ENCODE measurements at places on chromosomes 13 and 19.

DNA sequence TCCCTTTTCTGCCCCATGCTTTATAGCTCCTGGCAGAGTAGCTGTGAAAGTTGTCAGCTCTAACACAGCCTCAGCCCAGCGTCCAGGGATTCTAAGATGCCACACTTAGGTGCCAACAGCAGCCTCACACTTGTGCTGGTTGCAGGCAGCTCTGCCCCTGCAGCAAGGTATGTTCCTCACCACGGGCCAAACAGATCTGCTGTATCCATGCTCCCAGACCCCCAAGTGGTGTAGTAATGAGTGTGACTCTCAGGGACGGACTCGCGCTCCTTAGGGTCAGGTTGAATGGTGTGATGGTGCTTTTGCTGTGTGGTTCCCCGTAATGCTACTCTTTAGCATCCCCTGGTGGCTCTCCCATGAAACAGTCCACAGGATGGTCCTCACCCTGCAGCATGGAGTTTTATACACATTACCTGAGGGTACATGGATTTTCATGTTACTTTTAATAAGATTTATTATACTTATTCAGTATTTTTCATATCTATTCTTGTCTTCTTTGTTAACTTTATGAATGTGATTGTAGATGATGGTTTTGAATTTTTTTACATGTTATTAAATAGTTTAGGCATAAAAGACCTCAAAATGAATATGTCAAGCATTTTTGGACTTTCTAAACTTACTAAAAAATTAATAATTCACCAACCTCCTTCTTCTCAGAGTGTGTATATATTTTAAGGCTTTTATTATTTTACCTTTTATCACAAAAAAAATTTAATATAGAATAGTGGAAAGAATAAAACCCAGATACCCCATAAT lies 232.5 kb downstream of the SLC7A1 start:
- peak; percentile 58 for DNase-seq

DNA sequence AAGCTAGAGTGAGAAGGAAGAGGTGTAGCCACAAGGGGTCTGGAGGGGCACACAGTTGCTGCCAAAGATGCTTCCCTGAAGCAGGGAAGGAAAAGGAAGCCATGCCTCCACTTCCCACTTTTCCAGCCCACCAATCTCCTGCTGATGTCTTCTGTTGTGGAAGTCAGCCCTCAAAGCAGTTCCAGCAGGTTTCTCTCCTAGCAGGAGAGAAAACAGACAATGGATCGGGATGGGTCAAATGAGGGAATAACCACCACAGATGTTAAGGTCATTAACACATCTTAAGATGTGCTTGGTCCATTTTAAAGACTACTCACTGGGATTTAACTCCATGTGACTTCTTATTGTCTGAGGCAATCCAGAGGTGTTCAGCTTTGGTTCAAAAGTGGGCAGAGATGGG lies 284.1 kb upstream of the SOX21 start:
- peak; percentile 64 for DNase-seq

DNA sequence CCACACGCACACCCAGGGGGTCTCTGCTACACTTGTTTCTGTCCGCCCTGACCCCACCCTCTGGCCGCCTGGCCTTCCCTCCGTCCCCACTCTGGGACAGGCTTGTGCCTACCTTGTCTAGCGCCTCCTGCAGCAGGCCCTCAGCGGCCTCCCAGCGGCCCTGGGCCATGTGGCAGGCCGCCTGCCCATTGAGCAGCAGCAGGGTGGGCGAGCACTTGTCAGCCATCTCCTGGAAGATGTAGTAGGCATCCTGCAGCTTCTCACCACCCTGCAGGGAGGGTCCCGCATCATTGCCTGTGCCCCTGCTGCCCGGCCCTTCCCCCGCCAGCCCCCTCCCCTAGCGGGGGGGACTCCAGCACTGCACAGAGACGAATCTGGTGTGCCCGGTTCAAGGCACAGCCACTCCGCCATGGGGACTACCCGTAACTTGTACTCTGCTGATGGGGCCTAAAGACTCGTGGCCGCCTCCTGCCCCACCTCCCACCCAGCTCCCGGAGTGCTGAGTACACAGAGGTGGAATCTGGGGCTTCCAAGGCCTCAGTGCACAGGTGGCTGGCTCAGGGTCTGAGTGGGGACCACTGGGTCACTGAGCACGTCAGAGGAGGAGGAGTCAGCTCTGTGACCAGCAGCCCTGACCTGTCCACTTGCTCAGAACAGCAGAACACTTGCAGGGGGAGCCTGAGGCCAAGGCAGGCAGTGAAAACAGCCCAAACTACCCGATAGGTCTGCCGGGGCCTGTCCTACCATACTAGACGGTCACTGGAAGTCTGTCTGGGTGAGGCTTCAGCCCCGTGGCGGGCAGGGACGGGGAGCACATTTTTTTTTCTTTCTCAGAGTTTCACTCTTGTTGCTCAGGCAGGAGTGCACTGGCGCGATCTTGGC lies 7.4 kb upstream of the CERS1 start:
- DNase-seq = no peak

GRCh38 chr19:18496167-18496979 lies 25.5 kb downstream of the ELL start:
- DNase-seq = no peak

DNA sequence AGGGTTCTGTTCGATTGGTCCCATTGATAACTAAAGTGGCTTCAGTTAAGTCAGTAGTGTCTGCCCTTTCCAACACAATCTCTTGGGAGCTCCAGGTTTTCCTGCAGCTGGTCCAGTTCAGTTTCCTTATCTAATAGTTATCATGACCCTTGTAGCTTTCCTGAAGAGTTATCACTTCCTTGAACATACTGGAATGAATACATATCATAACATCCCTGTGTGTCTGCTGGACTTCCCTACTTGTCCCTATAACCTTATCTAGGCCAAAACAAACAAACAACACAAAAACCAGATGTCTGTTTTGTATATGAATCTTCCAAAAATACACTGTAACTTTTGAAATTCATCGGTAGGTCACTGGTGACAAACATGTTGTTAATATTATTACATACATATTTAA lies 167.6 kb downstream of the DCT start:
- DNase-seq = no peak

DNA sequence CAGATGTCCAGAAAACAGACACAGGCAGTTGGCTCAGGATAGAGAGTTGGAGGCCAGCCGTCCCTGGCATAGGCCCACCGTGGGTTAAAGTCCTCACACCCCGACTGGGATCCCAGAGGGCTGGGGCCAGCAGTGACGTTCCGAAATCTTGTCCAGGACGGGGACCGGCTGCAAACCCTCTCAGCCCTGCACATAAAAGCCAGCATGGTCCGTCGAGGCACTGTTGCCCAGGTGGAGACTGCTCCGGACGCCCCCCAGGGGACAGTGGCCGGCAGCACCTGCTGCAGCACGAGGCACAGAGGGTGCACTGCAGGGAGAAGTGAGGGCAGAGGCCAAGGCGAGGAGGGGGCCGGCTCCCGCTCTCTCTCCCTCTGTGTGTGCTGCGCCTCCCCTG lies 4.3 kb upstream of the IFNL2 start:
- DNase-seq = peak; percentile 31

GRCh38 chr19:8096071-8096470 lies 43.5 kb downstream of the CCL25 start:
- DNase-seq = no peak

DNA sequence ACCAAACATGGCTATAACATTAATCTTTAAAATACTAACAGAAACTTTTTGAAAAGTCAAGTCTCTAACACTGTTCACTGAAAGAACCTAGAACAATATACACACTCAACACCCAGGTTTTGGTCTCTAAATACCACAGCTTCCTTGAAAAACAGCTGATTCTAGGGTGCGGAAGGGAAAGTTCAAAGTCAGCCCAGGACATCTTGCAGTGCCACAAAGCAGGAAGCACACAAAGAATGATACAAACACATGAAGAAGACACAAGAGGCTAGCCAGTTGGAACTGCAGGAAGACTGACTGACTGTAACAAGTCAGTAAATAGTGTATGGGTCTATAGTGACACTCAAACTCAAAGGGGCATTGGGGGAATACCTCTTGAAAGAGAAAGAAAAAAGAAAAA lies 4.6 kb downstream of the DEDD2 start:
- no peak for DNase-seq

GRCh38 chr13:53411463-53411862 lies 382.9 kb downstream of the OLFM4 start:
- peak; percentile 20 for DNase-seq

GRCh38 chr19:49120325-49120683 lies 960 bp downstream of the PPFIA3 start:
- no peak for DNase-seq

- peak; percentile 67 for DNase-seq
These were observed 14.7 kb downstream of the CILP2 start for GRCh38 chr19:19552798-19553197.

- no peak for DNase-seq
These were observed 656.1 kb downstream of the DACH1 start for GRCh38 chr13:71210861-71211260.

DNA sequence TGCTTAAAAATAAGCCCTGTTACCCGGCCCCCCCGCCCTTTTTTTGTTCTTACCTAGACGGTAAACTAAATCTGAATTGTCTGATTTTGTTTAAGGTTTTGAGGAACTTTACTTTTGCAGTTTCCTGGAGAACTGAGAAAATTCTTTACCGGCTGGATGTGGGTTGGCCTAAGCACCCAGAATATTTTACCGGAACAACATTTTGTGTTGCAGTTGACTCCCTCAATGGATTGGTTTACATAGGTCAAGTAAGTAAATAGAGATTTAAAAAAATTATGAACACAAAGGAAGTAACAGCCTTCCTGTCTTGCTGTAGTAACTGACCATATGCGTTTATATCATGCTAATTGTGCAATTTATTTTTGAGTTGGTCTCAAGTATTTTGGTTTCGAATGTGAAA lies 785 bp downstream of the NHLRC3 start:
- no peak for DNase-seq

- no peak for DNase-seq
These were observed 55.8 kb downstream of the SMARCA4 start for GRCh38 chr19:11016631-11017030.
